ENCODE measurements at places on chromosomes 4 and X. TPM values are rescaled to one million over a fixed set of nuclear protein-coding genes. Genes with fewer than 3 reads are reported as not detected.

Gene HSFX1
- 0.29 TPM for total RNA-seq

Gene GAGE12H
- total RNA-seq, result not detected

Gene BANK1
- not detected for total RNA-seq

Gene TCEAL3
- total RNA-seq, result 3.9 TPM

Gene BLTP1
- total RNA-seq, result 22.4 TPM

Gene FBXL5
- 27.6 TPM for total RNA-seq

Gene SLC2A9
- 3.1 TPM for total RNA-seq

Gene MGAT4D
- not detected for total RNA-seq

Gene PRR32
- total RNA-seq, result not detected

Gene MAGEA2B
- not detected for total RNA-seq

Gene PDZD4
- total RNA-seq, result 2.3 TPM

DNA sequence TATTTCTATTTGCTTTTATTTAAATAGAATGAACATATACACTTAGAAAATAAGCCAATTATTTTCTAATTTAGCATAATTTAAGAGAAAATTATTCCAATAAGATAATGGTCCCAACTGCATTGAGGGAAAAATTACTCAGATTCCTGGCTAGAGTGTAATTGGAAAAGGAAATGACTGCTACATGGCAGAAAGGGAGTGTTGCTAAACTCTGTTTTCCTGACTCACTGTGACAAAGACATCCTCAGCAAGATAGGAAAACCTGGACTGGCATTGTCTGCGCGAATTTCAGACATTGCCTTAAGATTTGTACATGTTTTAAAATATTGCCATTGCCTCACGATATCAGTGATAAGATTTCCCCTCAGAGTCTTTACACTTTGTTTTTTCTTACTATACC lies 8.2 kb downstream of the TNIP3 start:
- DNase-seq, result no peak
- no peaks in the 10 kb centered on the region for H3K27me3 ChIP-seq
- H3K4me3 ChIP-seq, result peak overlapping the region; percentile 12
- H3K4me1 ChIP-seq, result peaks cover 64% of the 10 kb centered on the region
- H3K36me3 ChIP-seq, result no peaks in the 10 kb centered on the region

GRCh38 chrX:71096760-71097032 lies 1.0 kb downstream of the FOXO4 start:
- no peaks in the 10 kb centered on the region for H3K27me3 ChIP-seq
- no peaks in the 10 kb centered on the region for H3K36me3 ChIP-seq
- peak overlapping the region; percentile 90 for H3K4me3 ChIP-seq
- DNase-seq, result no peak
- H3K4me1 ChIP-seq, result peaks cover 27% of the 10 kb centered on the region

DNA sequence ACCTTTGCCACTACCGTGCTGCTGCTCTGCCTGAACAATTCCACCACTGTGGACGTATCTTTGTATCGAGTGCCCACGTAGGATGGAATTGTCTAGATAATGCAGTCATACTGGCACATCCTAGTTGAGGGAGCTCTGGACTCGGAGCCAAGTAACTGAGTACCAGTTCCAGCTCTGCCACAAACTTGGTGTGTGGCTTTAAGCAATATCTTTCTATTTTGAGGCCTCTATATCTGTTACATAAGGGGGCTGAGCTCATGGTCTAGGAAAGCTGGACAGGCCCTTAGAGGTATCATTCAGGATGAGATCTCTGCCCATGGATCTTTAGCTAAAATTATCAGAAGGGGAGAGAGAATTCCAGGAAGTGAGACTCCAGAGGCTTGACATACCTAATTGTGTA lies 12.4 kb downstream of the GABRE start:
- no peaks in the 10 kb centered on the region for H3K36me3 ChIP-seq
- no peak overlapping the region for H3K27ac ChIP-seq
- H3K27me3 ChIP-seq, result no peaks in the 10 kb centered on the region
- no peak for DNase-seq
- H3K4me3 ChIP-seq, result no peak overlapping the region

- H3K36me3 ChIP-seq, result no peaks in the 10 kb centered on the region
- H3K27ac ChIP-seq, result no peak overlapping the region
- H3K4me1 ChIP-seq, result peaks cover 24% of the 10 kb centered on the region
- DNase-seq, result no peak
Observed at GRCh38 chrX:154530286-154530685, 14.3 kb upstream of the FAM3A start.

DNA sequence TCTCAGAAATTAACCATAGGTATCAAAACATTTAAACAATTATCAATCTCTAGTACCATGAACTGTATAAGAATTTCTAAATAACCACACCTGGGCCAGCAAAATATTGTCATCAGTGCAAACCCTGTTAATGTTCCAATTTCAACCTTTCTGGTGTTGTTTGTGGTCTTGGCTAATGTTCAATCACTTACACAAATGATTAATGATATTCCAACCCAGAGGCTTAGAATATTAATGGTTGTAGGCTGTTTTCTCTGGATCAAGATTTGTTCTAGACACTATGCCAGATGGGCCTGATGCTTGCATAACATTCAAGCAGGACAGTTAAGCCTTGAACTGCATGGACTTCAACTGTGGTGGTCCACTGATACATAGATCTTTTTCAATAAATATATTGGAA lies 69.1 kb downstream of the HS3ST1 start:
- H3K4me1 ChIP-seq, result no peaks in the 10 kb centered on the region

DNA sequence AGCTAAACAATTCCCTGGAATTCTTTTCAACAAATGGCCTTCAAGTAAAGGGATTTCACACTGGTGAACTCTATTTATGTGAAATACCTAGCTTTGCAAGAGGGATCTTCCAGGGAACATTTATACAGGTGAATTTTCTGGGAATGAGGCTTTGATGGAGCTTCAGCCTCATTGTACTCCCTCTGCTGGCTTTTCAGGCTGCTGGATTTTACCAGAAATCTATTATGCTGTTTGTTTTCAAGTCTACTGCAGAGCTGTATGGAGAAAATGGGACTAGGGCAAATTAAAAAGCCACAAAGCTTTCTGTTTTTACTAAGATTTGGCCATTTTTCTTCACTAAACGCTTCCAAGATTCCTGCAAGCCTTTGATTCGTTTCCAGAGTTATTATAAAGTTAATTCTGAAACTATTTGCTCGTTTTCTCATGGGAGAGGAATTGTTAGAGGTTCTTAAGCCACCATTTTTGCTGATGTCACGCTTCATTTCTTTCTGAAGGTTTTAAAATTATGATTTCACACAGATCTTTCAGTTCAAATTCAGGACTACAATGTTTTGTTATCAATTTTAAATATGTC lies 31.6 kb downstream of the KDM6A start:
- H3K4me3 ChIP-seq, result no peak overlapping the region
- H3K27me3 ChIP-seq, result no peaks in the 10 kb centered on the region
- H3K4me1 ChIP-seq, result peaks cover 28% of the 10 kb centered on the region
- no peak for DNase-seq

DNA sequence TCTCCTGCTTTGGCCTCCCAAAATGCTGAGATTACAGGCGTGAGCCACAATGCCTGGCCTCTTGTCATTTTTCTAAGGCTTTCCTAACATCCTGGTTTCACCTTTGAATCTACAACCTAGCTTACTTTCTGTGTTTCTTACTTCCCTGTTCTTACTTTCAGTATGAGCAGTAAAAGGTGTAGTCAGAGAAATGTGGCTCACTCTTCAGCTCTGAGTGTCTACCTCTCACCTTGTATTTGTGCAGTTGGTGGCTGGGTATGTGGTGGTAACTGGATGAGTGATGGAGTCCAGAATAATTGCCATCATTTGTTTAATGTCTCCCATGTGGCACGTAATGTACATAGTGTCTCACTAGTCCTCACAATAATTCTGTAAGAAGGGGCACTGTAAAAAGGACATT lies 19.1 kb upstream of the CXCL11 start:
- H3K27me3 ChIP-seq, result no peaks in the 10 kb centered on the region
- no peak for DNase-seq
- H3K27ac ChIP-seq, result no peak overlapping the region

GRCh38 chrX:106903291-106903824 lies at the start of gene RIPPLY1:
TSS of gene RIPPLY1 (minus strand) at chrX:106903341. CDS start at chrX:106903287, 54 bp downstream.
- no peak for DNase-seq
- H3K4me1 ChIP-seq, result no peaks in the 10 kb centered on the region
- H3K36me3 ChIP-seq, result no peaks in the 10 kb centered on the region
- no peak within 1 kb of the TSS for H3K27ac ChIP-seq

- no peak overlapping the region for H3K4me3 ChIP-seq
- no peaks in the 10 kb centered on the region for H3K27me3 ChIP-seq
- H3K27ac ChIP-seq, result no peak overlapping the region
- H3K4me1 ChIP-seq, result no peaks in the 10 kb centered on the region
- DNase-seq, result no peak
Observed at GRCh38 chrX:7801711-7802110, 41.3 kb upstream of the VCX start.

DNA sequence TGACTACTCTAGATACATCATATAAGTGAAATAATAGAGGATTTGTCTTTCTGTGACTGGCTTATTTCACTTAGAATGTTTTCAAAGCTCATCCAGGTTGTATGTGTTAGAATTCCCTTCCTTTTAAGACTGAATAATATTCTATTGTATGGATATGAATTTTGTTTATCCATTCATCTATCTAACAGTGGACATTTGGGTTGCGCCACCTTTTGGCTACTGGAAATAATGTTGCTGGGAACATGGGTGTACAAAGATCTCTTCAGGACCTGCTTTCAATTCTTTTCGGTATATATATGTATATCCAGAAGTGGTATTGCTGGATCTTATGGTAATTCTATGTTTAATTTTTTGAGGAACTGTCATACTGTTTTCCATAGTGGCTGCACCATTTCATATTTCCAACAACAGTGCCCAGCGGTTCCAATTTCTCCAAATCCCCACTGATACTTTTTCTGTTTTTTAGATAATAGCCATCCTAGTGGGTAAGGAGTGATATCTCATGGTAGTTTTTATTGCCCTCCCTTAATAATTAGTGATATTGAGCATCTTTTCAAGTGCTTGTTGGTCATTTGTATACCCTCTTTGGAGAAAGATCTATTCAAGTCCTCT lies 3.4 kb upstream of the SCD5 start:
- H3K27ac ChIP-seq, result no peak overlapping the region
- no peaks in the 10 kb centered on the region for H3K36me3 ChIP-seq
- no peaks in the 10 kb centered on the region for H3K27me3 ChIP-seq
- DNase-seq, result no peak
- H3K4me3 ChIP-seq, result no peak overlapping the region

GRCh38 chr4:137063961-137064360 lies 468.3 kb downstream of the PCDH18 start:
- no peaks in the 10 kb centered on the region for H3K4me1 ChIP-seq
- no peak overlapping the region for H3K27ac ChIP-seq
- DNase-seq, result no peak
- no peaks in the 10 kb centered on the region for H3K27me3 ChIP-seq

DNA sequence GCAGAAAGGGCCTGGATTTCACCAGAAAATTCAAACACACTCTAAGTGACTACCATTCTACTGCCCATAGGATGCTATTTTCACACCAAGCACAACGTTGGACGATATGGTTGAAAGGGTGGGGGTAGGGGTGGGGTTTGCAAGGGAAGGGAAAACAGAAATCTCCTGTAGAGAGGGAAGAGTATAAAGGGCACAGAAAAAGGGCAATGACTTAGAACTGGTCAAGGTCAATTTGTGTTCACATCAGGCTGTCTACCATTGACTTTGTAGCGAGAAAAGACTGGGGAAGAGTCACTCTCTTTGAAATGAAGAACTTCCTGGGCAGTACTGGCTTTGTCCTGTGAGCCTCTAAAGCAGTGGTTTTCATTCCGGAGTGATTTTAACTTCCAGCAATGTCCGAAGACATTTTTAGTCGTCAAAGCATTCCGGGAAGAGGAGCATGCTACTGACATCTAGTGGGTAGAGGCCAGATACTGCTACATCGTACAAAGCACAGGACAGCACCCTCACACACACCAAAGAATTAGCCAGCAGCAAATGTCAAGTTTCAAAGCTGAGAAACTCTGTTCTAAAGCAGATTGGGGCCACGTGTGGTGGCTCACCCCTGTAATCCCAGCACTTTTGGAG lies 48.4 kb upstream of the SLC7A3 start:
- no peaks in the 10 kb centered on the region for H3K36me3 ChIP-seq

- no peaks in the 10 kb centered on the region for H3K27me3 ChIP-seq
- H3K4me3 ChIP-seq, result no peak overlapping the region
- H3K36me3 ChIP-seq, result no peaks in the 10 kb centered on the region
- no peak for DNase-seq
- H3K4me1 ChIP-seq, result no peaks in the 10 kb centered on the region
Observed at GRCh38 chr4:185242749-185243533, 33.5 kb downstream of the SNX25 start.

DNA sequence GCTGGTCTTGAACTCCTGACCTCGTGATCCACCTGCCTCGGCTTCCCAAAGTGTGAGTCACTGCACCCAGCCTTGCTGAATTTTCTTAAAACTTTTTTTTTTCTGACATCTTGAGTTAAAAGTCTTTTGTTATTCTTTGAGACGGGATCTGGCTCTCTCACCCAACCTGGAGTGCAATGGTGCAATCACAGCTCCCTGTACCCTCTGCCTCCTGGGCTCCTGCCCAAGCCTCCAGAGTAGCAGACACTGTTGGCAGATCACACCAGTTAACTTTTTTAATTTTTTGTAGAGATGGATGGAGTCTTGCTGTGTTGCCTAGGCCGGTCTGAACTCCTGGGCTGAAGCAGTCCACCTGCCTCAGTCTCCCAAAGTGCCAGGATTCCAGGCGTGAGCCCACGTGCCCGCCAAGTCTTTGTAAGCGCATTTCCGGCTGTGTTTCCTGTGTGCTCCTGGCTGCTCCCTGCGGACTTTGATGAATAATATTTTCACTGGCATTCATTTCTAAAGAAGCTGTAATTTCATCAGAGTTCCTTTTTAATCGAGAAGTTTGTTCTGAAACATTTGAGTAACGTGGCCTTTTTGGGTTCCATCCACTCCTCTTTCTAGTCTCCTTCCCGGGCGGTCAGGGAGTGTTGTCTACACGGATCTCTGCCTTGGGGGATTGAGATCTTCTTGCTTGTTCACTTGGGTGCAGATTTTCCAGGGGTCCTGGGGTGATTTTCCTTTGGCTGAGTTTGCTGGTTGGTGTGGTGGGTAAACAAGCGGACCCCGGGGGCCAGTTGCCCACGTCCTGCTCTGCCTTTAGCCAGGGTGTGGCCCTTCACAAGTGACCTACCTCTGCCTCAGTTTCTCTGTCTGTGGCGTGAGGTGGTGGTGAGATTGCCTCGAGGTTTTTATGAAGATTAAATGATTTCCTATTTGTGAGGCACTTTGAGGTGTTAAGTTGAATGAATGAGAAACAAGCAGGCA lies 44.4 kb downstream of the PCGF3 start:
- no peaks in the 10 kb centered on the region for H3K4me1 ChIP-seq
- H3K4me3 ChIP-seq, result no peak overlapping the region
- no peak overlapping the region for H3K27ac ChIP-seq
- no peak for DNase-seq

Data from CD8-positive, alpha-beta memory T cell (primary cell).